ENCODE measurements at places on chromosomes 12 and 14.

DNA sequence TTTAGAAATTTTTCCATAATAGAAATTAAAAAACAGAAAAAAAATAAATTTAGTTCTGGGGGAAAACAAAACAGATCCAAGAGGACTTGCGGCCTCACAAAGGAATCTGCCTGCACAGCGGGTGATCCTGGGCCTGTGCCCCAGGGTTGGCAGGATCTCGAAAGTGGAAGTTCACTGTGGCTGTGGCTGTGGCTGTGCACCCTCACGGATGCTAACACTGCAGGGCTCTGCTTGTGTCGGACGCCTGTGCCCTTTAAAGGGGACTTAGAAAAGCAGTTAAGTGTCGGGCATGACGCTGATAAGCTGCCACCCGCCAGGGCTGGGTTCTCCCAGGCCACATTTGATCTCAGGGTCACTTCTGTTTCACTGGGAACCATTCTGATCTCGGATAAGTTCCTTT, 209.1 kb downstream of the TTC7B start:
- no peak for DNase-seq

DNA sequence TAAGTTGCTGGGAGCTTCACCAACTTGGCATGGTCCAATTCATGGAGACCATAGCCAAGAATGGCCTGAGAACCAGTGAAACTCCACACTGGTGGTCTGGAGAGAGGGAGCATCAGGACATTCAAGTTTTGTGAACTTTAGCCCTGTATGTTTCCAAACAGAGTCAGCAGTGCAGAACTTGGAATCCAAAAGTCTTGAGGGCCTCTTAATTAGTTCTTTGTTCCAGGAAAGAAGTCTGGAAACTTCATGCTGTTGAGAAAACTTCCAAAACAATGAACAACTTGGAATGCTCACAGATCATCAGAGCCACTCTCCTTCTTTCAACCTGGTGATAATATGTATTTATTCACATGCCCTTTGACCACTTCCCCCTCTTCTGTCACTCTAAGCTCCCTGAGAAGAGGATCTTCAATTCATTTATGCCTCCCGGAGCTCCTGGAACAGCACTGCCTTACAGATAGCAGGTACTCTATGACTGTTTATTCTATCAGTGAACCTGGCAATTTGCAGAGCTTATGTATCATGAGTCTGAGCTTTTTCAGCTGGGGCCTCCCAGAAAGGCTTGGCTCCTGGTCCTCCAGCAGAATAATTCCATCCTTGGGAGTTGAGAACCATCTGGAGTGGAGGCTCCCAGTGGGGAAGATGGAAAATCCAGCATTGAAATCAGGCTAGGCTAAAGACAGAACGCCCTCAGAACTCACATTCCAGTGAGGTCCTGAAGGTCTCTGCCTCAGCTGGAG, 191.4 kb downstream of the KTN1 start:
- no peak for DNase-seq

DNA sequence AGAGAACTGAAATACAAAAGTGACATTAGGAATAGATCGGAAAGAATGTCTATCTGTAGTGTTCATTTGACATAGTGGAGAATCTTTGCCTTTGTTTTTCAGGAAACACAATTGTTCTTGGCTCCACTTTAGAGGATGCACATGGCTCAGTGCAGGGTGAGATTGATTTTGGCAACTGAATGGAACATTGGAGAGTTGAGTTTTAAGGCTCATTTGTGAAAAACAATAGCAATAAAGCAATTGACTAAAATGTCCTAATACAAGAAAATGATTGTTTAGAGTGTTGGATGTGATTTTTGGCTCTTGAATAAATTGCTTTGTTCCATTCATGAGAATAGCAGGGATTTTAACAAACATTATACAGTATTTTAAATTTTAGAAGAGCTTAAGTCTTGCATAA, 116.4 kb downstream of the SLC38A1 start:
- DNase-seq, result no peak

GRCh38 chr14:92956961-92957360, 34.0 kb downstream of the CHGA start:
- no peak for DNase-seq

- DNase-seq, result no peak
Observed at GRCh38 chr12:68036642-68037041, 47.4 kb downstream of the IFNG-AS1 start.

- DNase-seq, result no peak
Observed at GRCh38 chr14:71523630-71524319, 408.5 kb upstream of the RGS6 start.

- no peak for DNase-seq
Observed at GRCh38 chr12:20142956-20143355, 225.4 kb upstream of the PDE3A start.

Data from activated CD4-positive, alpha-beta T cell treated with anti-CD3 and anti-CD28 coated beads for 48 hours (primary cell).